ENCODE measurements at places on chromosomes 4 and X.

DNA sequence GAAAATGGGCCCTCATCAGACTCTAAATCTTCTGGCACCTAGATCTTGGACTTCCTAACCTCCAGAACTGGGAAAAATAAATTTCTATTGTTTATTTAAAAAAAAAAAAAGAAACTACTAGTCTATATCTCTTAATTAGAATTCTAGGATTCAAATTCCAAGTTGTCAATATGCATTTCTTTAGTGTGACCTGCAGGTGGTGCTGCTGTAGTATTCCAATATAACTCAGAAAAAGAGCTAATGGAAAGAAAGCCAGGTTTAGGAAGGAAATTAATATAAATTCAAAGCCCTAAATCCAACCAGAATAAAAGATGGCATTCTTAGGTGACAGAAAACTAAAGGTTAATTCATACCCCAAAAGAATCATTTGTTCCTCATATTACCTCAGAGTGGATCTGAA lies 80.0 kb upstream of the NALF2 start:
- no peak for DNase-seq

- peak; percentile 32 for DNase-seq
Observed at GRCh38 chr4:8414377-8414776, 26.1 kb downstream of the ACOX3 start.

DNA sequence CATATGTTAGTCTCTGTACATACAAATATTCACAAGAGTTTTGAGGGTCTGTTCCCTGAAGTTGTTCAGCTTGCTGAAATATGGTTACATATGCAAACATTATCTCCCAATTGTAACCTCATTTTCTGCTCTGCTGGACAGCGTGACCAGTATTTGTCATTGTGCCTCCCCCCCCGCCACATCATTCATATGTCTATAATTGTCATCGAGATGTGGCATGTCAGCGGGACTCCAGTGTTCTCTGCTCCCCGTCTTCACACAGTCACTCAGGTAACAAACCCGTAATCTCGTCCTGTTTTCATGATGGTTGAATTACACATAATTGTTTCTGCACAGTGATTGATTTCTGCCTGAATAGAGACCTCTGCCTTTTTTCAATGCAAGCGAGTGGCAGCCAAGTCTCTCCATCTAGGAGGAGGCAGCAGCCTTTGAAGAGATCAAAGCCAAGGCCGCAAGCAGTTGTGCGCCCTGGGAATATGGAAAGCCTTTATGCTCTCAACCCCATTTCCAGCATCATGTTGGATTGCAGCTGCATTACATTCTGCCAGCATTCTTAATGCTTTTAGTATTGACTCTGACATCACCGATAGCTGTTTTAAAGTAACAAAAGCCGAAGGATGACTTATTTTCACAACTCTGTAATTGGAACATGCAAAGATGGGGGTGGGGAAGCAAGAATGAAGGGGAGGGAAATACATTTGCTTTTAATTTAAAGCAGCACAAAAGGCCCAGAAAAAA lies 27.4 kb downstream of the LEF1 start:
- no peak for DNase-seq

DNA sequence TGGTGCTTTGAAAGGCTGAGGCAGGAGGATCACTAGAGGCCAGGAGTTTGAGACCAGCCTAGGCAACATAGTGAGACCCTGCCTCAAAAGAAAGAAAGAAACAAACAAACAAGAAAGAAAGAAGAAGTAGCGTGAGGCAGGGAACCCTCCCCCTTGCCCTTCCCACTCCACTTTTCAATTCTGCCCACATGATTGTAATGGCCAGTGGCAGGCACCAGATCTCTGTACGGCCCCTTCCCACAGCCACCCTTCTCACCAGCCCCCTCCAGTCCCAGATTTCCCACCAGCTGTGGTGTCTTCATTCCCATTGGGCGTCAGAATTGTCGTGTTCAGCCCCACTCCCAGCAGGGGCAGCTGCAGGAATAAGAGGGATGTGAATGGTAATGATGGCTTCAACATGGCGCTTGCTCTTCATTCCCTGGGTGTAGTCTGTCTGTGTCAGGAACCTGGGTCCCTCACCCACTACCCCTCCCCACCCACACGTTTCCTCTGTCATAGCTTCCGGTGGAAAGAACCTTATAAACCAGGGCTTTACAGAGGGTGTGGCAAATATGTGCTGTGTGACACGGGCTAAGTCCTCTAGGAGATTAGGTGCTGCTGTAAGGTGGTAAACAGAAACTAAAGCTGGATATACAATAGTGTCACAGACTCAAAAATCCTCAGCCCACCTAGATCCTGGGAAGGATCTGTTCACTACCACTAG lies at the start of gene IL2RG:
IL2RG (minus strand) TSS at position 437 of the 703 bp plus-strand sequence; CDS start at position 399, 38 bp downstream.
- DNase-seq = peak; percentile 90

GRCh38 chrX:149521438-149521837 lies 16.3 kb upstream of the IDS start:
- no peak for DNase-seq

DNA sequence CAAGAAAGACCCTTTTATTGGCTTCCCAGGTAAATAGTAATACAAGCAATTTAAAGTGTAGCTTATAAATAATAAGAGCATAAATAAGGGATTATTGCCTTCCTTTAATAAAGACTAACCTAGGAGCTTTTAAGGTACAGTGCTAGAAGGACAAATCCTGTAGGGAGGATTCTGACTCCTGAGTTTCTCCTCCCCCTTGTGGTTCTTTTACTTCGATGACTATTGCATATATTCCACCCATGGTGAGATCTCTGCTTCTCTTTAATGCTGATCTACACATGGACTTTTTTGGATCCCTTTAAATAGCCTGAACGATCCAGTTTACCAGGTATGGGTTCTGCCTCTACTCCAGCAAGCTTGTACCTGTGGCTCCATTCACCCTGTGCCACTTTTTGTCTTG lies 2.5 kb downstream of the GALNT7 start:
- no peak for DNase-seq

DNA sequence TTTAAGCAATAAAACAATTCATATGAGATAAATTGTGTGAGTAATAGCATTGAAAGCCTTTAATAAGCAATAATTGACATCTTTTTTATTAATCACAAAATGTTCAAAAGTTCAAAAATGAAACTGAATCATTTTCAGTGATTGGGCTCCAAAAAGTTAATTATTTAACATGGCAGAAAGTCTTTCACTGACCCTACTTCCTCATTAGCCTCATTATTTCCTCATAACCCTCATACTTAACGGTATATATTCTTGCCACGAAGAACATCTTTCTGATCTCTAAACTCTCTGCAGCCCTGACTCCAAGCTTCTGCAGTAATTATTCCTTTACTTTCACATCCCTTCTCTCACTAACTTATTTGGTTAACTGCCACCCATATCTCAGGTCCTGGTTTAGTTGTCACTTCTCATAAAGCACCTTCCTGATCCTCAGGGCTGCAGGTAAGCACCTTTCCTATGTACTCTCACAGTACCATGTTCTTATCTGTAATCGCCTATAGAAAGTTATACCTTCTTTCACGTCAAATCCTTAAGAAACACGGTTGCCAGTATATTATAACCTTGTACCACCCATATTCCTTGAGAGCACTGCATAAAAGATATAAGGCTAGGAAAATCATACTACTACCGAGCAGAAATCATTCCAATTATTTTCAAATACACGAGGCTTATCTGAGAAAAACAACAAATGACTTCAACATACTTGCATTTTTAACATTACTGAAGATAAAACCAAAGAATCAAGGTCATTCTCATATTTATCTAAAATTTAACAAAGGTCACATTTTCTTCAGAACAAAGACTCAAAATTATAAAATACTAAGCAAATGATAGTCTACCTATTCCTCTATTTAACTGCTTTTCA lies 72.2 kb downstream of the PPP3CA start:
- no peak for DNase-seq

- DNase-seq = no peak
Observed at GRCh38 chrX:7552760-7553159, 290.2 kb upstream of the VCX start.

GRCh38 chrX:103063191-103063845 lies 653 bp downstream of the BEX1 start:
- DNase-seq = no peak

DNA sequence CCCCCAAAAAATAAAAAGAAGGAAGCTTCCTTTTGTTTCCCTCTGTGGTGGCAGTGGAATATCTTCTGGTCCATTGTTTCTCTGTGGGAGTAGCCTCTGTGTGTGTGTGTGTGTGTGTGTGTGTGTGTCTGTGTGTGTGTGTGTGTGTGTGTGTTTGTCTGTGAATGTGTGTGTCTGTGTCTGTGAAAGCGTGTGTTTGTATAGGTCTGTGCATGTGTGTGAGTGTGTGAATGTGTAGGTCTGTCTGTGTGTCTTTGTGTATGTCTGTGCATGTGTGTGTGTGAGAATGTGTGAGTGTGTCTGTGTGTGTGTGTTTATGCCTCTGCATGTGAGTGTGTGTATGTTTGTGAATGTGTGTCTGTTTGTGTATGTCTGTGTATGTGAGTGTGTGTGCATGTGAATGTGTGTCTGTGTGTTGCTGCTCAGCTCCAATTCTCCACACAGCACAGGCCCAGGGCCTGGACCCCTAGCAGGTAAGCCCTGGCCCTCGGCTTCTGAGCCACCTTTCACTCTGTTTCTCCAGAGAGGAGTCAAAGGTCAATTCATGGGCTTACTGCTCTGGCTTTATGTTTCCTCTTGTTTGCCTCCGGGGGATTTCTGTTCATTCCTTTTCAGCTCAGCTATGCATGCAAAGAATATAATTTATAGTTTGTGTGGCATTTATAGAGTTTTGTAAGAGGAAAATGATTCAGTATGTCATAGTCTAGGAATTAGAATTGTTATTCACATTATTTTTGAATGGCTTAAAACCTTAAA lies 89.8 kb downstream of the UCHL1 start:
- DNase-seq = no peak

- DNase-seq = no peak
Observed at GRCh38 chr4:120062663-120063195, 3.9 kb downstream of the MAD2L1 start.

DNA sequence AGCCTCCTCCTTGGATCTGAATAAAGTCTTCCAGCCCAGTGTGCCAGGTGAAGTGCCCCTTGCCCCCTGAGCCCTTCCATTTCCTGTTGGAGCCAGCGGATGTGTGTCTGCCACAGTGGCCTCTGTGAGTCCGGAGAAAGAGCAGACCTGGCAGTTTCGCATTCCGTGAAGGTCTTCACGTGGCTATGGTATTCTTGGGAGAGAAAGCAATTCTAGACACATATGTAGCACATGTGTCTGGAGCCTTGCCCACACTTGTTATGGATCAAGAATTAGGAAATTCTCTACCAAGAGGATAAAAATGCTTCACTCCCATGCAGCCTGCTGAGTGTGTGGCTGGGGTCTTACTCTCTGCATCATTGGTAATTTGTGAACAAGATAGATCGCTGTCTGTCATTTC lies 130.9 kb downstream of the REPS2 start:
- no peak for DNase-seq

DNA sequence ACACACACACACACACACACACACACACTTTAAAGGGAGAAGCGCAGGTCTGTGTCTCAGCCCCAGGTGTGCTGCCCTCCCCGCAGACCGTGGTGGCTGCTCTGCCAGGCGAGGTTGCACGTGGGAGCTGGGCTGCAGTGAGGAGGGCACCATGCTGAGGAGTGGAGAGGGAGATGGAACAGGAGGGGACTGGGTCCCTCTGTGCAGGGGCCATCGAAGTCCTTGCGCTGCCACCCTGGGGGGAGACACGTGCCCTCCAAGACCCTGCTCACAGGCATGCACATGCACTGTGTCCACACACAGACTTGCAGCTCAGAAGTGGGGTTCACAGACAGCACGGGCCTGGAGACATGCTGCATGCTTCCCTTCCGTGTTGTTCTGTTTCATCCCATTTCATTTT lies 65.5 kb upstream of the HGFAC start:
- no peak for DNase-seq

- DNase-seq = peak; percentile 50
Observed at GRCh38 chr4:74370912-74371311, 6.0 kb downstream of the EREG start.

DNA sequence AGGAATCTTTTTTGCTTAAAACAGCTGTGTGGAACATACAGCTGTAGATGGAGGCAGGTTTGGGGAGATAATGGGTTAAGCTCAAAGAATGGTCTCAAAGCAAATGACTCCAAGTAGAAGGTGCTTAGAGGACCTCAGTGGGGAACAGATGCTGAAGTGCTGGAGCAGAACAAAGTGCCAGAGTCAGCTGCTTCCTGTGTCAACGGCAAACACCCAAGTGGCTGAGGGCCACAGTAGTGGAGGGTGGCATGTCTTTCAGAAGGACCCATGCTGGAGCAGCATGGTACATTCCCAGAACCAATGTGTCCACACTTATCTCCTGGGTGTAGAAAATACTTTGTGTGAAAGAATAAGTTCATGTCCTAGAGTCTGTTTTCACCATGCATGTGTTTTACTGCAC lies 197.5 kb downstream of the CCNG2 start:
- no peak for DNase-seq

GRCh38 chr4:9931146-9931545 lies 90.2 kb downstream of the SLC2A9 start:
- no peak for DNase-seq

DNA sequence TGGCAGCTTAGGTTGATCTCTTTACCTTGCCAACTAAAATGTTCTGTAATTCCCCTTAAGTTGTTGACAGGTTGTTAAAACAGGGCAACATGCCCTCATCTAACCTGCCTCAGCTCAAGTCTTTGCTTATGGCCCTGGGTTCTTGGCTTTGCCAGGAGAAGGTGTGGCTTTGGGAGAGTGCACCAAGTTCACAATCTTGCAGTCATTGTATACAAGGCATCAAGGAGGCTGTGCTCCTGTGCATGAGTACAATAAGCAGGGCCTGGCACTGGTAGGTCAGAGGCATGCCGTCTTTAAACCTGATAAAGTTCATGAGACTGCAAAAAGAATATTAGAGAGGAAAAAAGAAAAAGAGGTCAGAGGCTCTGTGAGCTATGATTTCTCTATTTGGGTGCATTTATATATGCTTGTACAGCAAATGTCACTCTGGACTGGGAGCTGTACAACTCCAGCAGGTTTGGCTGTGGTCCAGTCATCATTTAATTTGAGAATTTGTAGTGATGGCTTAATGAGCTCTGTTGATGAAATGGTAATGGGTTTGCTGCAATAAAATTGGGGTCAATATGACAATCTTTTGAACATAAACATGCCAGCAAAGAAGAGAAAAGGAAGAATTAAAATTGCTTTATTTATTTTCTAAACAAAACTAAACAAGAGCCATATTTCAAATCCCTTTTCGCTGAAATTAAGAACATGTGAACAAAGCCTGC lies 30.3 kb downstream of the AREG start:
- no peak for DNase-seq

DNA sequence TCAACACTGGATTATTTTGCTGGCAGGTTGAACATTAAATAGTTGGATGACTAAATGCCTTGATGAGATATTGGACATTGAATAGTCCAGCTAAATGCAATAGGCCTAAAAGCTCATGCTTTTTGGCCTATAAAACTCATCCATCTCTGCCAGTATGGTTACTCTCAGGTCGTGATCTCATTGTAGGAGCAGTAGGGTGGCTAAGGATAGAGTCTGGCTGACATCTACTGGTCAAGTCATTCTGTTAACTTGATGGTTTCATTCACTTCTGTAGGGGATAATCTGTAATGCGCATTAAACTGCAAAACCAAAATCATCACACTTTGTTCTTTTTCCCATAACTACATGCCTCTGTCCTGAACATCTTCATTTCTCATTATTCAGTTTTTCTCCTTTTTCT lies 227.0 kb downstream of the DKK2 start:
- DNase-seq = no peak
